ENCODE measurements at places on chromosomes 7 and 10.

DNA sequence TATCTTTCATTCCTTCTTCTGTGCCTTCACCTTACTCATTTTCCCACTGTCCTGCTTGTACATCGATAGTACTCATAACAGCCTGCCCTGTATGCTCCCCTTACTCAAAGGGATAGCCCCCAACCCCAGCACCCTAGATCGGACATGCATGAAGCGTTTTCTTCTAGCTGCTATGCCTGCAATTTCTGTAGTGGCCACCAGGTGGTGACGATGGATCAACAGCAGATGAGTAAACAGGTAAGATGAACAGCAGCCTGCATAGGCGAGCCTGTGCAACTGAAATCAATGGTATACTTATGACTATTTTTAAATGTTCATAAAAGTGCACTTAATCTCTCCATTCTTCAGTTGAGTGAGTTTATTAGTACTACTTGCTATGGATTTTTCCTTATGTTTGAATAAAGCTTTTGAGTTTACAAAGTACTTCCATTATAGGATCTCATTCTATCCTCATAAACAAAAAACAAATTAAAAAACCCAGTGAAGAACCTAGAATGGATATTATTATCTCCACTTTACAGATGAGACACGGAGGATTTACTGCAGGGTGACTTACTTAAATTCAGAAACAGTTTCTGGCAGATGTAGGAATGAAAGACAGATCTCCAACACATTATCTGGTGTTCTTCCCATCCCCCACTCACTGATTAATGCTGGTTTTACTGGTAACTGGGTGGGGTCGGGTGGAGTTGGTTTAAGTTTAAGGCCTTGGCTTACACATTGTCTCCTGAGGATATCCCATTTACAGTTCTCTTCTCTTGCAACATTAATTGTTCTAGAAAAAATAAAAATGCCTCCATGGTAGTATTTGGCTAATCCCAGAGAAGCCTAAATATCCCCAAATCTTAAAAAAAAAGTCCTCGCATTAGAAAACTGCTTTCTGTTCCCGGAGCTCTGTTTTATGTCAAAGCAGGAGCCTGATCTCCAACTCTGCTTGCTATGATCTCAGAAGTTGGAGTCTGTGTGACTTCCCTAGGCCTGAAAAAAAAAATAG is 222.1 kb downstream of the GLI3 start:
- no peak for DNase-seq

- DNase-seq: no peak
These were observed 55.5 kb upstream of the ODAD2 start for GRCh38 chr10:28054228-28054860.

DNA sequence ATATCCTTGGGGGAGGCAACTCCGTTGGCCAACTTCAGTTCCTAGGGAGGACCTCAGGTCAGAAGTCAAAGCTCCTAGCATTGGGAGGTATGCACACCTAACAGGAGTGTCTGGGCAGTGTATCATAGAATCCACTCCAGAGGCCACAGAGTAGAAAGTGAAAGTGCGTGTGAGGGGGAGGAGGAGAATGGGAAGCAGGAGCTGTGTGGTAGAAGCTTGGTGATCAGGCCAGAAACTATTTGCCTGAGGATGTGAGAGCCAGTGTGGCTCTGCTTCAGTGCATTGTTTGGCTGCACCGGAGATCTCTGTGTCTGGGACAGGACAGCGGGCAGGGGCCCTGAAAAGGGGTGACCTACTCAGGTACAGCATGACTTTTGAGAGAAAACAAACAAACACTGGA is 557.4 kb upstream of the VSTM2A start:
- no peak for DNase-seq

- no peak for DNase-seq
These were observed 42.6 kb downstream of the SEM1 start for GRCh38 chr7:96667026-96667425.

GRCh38 chr10:34580643-34581042 is 234.5 kb downstream of the PARD3 start:
- no peak for DNase-seq

- DNase-seq: no peak
These were observed 157.8 kb downstream of the DNAJB6 start for GRCh38 chr7:157494506-157495176.

GRCh38 chr7:105244594-105244993 is 144.1 kb downstream of the SRPK2 start:
- DNase-seq: no peak

- DNase-seq: no peak
These were observed 271.4 kb downstream of the TSPAN12 start for GRCh38 chr7:120586571-120586970.

DNA sequence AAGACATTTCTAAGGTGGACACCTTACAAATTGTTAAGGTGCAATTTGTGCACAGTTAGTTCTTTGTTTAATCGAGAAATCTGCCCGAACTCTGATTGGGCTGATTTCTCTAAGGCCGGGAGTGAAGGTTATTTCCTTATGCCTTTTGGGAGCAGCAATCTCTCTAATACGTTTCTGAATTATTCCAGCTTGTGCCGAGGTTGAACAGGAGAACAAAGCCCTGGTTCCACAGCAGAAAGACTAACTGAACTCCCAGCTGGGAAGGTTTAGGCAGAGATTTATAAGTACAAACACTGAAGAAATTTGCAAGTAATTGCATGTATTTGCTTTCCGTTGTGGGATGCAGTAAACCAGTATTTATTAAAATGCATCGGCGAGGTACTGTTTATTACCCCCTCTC is 116.8 kb downstream of the GLI3 start:
- no peak for DNase-seq

- DNase-seq: no peak
These were observed 75.9 kb upstream of the KMT2C start for GRCh38 chr7:152511736-152512135.

GRCh38 chr7:67786021-67786420 is 789.4 kb downstream of the TYW1 start:
- DNase-seq: no peak

GRCh38 chr10:13673156-13673555 is 86.4 kb downstream of the PRPF18 start:
- no peak for DNase-seq

DNA sequence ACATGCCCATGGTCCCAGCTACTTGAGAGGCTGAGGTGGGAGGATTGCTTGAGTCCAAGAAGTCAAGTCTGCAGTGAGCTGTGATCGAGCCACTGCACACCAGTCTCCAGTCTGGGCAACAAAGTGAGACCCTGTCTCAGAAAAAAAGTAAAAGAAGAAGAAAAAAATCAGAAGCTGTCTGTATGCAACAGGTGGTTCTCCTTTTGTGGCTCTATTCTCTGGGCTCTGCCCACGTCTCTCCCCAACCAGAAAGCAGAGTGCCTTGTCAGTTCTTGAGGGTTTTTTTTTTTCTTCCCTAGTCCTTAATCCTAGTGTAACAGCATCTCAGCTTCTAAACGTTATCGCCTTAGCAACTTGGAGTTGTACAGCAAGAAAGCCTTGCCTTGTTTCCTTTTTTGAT is 89.5 kb downstream of the PRKCQ start:
- DNase-seq: no peak

- DNase-seq: no peak
These were observed 27.9 kb upstream of the ASCC1 start for GRCh38 chr10:72243822-72244437.

DNA sequence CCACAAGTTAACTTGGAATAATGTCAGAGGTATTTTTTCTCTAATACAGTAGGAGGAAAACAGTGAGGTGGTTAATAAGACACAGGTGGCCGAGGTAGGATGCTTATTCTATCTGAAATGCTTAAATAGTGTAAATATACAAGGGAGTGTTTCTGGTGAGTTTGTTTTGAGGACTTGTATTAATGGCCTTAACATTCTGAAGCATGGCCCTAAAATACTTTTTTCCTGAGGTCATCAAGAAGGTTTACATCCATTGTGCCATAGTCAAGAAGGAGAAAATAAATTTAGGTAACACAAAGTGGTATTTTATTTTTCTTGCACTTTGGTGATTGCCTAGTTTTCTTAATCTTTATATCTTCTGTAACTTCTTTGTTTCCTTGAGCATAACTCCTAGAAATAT is 18.8 kb downstream of the GNAI1 start:
- no peak for DNase-seq

- no peak for DNase-seq
These were observed 6.1 kb downstream of the CYP26A1 start for GRCh38 chr10:93079663-93080349.

DNA sequence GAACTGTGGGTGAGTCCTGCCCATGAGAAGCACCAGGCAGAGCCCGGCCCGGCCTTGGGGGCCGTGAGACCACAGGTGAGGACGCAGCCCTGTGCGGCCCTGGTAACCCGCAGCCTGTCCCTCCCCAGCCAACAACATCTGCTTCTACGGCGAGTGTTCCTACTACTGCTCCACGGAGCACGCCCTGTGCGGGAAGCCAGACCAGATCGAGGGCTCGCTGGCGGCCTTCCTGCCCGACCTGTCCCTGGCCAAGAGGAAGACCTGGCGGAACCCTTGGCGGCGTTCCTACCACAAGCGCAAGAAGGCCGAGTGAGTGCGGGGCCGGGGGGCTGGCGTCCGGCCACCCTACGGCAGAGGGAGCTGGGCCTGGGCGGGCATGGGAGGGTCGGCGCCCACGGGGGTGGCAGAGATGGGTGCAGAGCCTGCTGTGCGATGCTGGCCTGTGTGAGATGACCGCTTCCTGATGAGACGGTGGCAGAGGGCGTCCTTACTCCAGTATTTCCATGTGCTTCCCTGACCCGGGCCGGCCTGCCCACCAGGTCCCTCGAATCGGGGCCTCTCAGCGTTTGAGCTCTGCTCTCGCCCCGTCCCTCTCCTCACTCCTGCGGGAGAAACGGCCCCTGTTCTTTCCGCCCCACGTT is 34.1 kb upstream of the FOXL3 start:
- no peak for DNase-seq

- no peak for DNase-seq
These were observed 11.9 kb downstream of the DPY19L1 start for GRCh38 chr7:35025369-35025870.

DNA sequence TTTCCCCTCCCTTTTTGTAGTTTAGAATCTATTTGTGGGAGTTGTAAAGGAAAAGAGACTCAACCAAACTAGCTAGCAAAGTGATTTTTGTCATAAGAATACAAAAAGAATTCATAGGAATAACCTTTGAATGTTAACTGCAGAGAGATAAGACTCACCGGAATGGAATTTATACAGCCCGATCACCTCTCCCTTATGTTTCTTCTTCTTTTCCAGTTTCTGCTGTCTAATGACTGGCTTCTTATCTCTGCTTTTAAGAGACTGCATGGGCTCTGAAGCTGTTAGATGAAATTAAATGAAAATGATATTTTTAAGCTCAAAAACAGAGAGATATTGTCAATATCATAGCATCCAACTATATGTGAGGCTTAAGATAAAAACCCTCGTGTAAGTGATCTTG is 1095.9 kb downstream of the REEP3 start:
- DNase-seq: no peak

- no peak for DNase-seq
These were observed 8.5 kb downstream of the C10orf90 start for GRCh38 chr10:126661841-126662515.

DNA sequence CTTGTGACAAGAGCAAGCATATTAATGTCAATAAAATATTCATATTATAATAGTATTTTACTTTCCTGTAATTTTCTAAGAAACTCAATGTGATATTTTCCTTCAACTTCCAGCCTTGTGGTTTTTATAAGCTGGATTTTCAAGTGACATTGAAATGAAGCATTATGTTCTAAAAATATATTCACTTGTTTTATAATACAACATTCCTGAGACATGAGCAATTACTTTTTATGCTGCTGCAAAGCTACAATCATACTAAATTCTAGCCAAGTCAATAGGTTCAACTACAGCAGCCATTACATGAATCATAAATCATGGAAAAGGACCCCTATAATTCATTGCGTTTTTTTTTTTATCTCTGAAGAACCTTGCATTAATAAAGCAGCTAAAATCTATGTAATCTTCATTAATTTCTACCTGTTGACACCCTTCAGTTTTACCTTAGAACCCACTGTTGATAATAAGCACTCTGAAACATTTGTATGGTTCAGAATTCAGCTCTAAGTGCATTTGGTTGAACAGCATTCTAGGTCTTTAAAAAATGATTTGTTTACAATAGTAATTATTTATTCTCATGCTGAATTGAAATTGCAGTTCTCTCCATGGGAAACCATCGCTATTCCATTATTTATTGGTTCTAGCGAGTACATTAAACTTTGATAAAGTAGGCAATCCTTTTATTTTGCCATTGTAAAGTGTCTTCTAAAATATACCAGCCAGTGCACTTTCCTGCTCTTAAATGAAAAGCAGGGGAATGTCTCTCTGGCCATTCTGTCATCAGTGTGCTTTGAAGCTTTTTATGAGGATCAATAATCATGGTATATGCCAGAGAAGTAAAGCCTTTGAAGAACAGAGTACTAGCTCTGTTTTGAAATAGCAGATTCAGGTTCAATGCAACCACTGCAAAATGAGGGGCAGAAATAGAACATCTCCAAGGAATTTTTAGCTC is 132.6 kb downstream of the GNAT3 start:
- no peak for DNase-seq

- no peak for DNase-seq
These were observed 30.9 kb upstream of the KMT2E start for GRCh38 chr7:104983076-104983577.

Data from NCI-H187 treated with DMSO at 0.1 percent for 48 hours (cell line).